Fibroblast of the aortic adventitia (primary cell): ENCODE measurements at places on chromosomes 5 and 9.

- no peak for DNase-seq
These were observed 12.7 kb upstream of the SLC25A48 start for GRCh38 chr5:135821802-135822201.

DNA sequence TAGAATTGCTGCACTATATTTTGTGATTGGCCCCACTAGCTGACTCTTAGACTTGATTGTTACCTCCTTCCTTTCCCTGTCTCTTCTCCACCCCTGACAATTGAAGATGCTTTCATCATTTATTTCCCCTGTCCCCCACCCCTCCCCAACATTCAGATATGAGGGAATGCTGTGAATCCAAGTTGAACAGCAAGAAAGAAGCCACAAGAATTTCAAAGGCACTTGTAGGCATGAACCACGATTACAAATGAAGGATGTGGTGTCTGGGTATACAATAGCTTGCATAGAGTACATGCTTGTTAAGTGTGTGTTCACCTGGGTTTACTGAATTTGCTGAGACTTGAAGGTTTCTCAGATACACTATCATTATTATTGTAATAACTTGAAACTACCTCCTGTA lies 78.3 kb upstream of the TRIO start:
- peak; percentile 18 for DNase-seq

- DNase-seq = no peak
These were observed 86.6 kb downstream of the ZNF608 start for GRCh38 chr5:124659798-124660197.

DNA sequence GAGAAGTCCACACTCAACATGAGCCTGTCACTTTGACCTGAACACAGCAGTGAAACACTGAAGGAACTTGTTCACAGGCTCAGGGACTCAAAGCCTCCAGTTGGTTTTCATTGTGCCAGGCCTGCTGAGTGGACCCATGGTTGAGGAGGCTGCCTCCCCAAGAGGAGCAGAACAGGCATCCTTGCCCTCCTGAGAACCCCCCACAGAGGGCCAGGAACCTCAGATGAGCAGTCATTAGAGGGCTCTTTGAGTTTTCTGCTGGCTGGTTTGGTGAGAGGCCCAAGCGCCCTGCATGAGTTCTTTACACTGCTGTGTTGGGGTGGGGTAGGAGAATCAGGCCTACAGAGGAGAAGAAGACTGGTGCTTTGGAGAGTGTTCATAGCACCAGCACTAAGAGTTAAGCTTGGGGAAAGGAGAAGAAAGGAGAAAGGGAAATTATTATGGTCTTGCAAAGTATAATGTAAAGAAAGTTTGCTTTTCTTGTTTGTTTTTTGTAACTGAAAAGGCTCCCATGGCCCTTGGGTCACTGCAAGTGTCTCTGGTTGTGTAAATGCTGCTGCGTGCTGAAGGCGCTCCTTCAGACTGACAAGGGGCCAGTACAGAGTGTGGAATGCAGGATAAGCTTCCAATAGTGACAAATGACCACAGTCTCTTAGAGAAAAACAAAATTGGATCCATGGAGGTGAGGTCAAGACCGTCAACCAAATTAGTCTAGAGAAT lies 100.2 kb downstream of the PDE8B start:
- DNase-seq = no peak

DNA sequence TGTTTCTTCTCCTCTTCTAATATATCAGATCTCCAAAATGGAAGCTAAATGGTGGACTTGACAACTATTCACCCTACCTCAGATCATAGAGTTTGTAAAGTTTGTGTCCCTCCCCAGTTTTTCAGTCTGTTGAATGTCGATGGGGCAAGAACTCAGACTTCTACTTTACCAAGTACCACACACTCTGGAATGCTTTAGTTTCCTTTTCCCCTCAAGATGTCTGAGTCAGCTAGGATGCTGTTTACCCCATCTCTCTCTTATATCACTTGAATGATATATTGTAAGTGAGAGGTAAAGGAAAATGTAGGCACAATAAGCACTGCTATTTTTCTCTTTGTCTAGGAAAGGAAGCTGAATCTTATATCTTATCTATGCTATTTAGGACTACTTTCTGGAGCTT lies 25.9 kb upstream of the TAL2 start:
- DNase-seq = peak; percentile 28

GRCh38 chr9:77987880-77988525 lies 43.6 kb downstream of the GNAQ start:
- DNase-seq = no peak

GRCh38 chr5:140595538-140596300 lies 31.1 kb downstream of the SLC35A4 start:
- no peak for DNase-seq

DNA sequence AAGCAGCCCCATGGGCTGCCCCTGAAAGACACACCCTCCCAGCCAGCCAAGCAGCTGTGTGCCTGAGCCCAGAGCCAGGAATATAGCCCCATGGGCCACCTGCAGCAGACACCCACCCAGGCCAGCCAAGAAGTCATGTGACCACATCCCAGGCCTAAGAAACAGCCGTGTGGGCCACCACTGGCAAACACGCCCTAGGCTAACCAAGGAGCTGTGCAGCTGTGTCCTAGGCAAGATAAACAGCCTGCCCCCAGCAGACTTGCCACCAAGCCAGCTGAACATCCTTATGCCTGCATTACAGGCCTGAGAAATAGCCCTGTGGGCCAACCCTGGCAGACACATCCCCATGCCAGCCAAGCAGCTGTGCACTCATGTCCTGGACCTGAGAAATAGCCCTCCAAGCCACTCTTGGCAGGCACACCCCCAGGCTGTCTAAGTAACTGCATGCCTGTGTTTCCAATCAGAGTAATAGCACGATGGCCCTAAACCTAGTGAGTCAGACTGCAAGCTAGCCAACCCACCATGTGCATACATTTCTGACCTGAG lies 143.0 kb downstream of the ADAMTS6 start:
- no peak for DNase-seq

DNA sequence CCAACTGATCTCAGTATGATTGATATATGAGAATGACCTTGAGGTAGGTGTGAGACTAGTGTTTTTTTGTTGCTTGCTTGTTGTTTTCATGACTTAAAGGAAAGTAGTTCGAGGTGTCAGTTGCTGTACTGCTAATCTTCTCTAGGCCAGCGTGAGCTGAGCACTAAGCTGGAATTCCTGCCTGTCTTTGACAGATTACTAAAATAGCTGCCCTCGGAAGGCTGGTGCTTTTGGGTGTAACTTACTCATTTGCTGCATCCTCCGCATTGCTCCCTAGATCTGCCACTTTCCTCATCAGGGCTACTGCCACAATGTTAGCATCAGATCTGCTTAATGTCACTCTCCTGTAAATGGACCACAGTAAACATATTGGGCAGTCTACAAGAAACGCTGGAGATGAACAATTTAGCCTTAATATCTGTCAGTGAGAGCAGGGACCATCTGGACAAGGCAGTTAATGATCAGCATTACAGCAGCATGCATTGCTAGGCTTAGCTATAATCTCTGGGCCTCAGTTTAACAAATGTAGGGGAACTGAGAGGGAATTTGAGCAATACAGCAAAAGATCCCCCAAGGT lies 106.6 kb upstream of the CDH6 start:
- no peak for DNase-seq

DNA sequence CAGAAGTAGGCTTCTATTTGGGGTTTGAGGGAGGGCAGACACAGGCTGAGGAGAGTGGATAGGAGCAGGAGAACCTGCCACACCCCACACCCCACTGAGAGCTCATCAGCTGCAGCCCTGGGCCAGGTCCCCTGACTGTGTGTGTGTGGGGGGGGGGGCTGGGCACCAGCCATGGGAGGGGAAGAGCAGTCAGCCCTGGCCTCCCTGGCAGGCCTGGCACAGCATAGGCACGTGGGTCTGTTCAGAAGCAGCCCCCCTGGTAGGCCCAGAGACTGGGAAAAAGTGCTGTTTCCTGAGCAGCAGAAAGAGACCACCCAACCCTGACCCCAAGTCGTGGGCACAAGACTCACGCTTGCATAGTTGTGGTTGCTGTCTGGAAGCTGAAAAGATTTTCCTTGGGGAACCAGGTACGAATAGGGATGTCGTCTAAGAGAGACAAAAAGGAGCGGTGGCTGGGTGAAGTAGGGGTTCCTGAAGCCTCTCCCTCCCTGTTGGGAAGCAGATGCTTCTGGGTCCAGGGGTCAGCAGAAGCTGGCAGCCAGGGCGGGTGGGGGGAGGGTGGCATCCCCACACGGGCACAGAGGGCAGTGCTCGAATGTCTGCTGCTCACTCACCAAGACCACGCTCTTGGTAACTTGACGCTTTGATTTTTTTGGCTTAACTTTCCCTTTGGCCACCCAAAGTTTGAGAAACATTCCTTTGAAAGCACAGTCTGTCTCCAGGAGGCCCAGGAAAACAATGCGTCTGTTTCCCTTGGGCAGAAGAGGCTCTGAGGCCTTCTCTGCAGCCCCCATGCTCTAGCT lies 2.9 kb downstream of the NSMF start:
- peak; percentile 58 for DNase-seq

DNA sequence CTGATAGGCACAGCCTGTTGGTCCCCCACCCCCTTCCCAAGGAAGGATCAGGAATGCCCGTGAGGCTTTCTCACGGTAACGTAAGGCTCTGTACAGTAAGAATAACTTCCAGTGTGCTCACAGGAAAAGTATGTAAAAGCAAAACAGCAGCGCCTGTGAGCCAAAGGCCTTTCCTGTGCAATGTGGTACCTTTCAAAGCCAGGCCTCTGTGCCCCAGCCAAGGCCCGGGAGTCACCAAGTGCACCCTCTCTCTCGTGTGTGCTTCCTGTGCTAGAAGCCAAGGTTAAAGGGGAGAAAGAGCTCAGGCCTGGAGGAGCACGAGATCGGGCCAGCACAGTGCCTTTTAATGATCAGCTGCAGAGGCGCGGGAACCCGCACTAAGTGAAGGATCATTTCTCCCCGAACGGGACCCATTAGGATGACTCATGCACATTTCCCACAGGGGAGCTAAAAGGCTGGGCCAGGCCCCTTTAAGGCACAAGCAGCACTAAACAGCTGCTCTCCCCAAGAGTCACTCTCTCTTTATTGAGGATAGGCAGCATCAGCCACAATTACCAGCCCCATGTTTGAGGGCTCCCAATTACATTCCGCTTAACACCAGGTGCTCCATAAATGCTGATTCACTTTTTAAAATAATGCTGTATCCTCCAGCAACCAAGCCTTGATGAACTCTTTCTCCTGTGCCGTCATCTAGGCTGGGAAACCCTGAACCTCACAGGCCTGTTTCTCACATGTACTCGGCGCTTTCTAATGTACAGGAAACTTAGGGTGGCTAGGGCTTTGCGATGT lies 42.8 kb downstream of the SHB start:
- peak; percentile 96 for DNase-seq

- DNase-seq = no peak
These were observed 2.3 kb upstream of the PTGDS start for GRCh38 chr9:136974817-136975535.

- peak; percentile 12 for DNase-seq
These were observed 444.6 kb downstream of the ZNF608 start for GRCh38 chr5:124301850-124302249.

DNA sequence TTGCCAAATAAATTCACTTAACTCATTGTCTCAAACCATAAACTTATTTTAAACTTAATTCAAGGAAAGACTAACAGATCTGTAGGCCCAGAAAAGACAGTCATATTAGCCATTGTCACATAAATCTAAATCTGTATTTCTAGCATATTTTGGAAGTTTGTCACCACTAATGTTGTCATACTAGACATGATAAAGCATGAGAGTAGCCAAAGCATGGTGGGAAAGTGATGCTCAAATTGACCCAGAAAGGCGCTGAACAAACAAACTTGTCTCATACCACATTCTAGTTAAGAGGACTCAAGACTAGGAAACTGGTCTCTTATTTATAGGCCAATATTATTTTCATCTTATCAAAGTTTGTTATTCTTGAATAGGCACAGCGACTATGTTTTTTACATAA lies 99.4 kb downstream of the VCAN start:
- no peak for DNase-seq

DNA sequence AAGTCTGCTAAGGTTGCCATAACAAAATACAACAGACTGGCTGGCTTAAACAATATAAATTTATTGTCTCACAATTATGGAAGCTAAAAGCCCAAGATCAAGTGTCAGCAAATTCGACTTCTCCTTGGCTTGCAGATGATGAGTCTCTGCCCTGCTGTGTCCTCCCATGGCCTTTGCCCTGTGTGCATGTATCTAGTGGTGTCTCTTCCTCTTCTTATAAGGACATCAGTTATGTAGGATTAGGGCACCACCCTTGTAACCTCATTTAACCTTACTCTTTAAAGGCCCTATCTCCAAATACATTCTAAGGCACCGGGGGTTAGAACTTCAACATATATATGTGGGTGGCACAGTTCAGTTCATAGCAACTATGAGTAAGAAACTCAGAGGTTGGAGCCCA lies 157.9 kb upstream of the RASA1 start:
- no peak for DNase-seq

DNA sequence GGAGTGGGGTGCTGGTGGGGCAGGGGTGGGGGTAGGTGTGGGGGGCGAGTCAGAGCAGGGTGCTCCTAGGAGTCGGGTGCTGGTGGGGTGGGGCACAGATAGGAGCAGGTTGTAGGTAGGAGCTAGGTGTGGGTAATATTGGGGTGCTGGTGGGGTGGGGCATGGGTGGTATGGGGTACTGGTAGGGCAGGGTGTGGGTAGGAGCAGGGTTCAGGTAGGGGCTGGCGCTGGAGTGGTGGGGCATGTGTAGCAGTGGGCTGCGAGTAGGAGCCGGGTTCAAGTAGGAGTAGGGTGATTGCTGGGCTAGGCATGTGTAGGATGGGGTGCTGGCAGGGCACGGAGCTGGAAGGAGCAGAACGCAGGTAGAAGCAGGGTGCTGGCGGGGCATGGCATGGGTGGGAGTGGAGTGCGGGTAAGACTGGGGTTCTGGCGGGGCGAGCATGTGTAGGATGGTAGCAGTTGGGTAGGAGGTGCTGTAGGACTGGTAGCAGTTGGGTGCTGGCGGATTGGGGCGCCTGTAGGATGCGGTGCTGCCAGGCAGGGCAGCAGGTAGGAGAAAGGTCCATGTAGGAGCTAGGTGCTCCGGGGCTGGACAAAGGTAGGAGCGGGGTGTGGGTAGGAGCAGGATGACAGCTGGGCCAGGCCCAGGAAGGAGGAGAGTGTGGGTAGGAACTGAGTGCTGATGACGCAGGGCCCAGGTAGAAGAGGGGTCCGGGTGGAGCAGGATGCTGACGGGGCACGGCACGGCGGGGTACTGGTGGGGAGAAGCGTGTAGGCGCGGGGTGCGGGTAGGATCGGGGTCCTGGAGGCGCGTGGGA lies 105.5 kb upstream of the SIMC1 start:
- no peak for DNase-seq

GRCh38 chr5:173237143-173237874 lies 2.3 kb upstream of the NKX2-5 start:
- DNase-seq = no peak

DNA sequence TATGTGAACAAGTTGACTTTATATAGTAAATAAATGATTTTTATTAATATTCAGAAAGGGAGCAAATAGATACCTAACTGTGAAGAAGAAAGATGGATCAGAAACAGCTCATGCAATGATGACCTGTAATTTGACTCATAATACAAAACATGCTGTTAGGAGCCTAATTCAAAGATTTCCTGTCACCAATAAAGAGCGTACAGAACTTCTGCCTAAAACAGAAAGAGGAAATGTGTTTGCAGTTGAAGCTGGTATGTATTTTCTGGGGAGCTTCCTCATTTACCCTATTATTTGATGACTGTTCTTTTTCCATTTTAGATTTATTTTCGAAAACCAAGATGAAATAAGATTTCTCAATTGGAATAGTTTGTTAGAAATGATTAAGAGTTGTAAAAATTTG lies 11.4 kb downstream of the YTHDC2 start:
- DNase-seq = no peak

GRCh38 chr5:88890070-88890781 lies 7.2 kb upstream of the MEF2C start:
- no peak for DNase-seq
